ENCODE measurements at places on chromosomes 3 and 15.

- DNase-seq, result no peak
Observed at GRCh38 chr3:32856355-32856889, 38.6 kb downstream of the TRIM71 start.

GRCh38 chr3:194990454-194991337 is 280.3 kb downstream of the XXYLT1 start:
- DNase-seq, result no peak

DNA sequence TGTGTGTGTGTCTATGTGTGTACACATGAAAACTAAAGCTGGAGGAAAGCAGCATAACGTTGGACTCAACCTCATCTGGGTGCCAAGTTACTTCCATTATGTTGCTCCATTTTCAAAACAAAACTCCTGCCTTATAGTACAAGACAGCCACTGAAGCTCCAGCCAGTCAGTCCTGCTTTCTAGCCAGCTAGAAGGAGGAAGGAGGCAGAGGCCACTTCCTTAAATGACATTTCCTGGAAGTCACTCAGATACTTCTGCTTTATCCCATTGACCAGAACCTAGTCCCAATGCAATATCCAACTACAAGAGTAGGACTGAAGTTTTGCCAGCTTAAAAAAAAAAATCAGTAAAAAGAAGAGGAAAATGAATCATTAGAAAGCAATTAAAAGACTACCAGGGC is 31.7 kb downstream of the CADPS start:
- no peak for DNase-seq

GRCh38 chr15:57376696-57377477 is 582 bp downstream of the CGNL1 start:
- no peak for DNase-seq

GRCh38 chr15:100786901-100787566 is 92.6 kb upstream of the ALDH1A3 start:
- no peak for DNase-seq

- no peak for DNase-seq
Observed at GRCh38 chr3:53255423-53255774, 423 bp downstream of the TKT start.

DNA sequence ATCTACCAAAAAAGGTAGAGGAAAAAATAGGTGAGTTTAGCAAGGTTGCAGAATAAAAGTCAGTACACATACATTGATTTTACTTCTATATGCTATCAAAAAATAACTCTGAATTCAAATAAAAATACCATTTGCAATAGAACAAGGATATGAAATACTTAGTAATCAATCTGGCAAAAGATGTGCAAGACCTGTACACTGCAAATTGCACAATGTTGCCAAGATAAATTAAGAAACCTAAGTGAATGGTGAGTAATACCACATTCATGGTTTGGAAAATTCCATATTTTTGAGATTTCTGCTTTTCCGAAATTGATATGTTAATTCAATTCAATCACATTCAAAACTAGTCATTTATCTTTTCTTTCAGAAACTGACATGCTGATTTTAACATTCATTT is 464.8 kb downstream of the EPHA3 start:
- DNase-seq, result no peak

DNA sequence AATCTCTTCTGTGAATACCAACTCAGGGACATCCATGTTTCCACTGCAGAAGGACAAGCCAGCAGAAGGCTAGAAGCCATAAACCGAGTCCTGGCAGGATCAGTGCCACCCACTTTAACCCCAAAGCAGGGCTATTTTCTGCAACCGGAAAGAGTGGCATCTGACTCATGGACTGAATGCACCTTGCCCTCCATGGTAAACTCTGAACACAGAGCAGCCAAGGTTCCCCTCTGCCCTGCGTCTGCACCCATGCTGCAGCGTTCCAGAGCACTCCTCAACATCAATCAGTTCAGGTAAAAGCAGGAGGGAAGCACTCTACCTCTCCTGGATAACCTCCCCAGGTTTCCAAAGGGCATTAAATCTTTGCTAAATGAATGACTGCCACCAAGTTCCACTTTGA is 801 bp upstream of the NGRN start:
- no peak for DNase-seq

DNA sequence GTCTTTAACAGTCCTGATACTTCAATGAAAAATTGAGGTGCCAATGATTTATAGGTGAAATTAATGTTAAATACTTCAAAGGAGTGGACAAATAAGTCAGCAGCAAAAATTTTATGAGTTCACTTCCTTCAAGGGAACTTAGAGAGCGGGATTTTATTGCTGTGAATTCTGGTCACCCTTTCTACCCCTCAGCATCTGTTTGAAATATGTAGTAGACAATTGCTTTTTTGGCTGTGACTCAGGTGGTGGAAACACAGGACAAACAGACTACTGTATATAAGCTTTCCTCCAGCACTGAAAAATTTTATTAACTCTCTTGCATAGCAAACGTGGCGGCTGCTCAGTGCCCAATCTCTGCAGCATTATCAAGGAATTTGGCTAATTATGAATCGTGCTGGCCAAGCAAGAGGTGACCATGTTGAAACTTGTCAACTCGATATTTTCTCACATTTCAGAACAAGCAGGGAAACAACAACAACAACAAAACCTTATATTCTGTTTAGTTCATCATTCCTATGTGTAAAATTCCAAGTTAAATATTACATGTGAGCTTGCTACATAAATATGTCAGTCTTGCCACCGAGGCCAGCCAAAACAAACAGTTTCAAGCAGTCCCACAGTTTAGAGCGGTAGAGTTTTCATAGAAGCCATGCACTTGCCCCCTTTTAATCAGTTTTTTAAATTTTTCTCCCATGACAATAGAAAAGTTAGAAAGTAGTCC is 420.2 kb downstream of the FOXP1 start:
- DNase-seq, result no peak

DNA sequence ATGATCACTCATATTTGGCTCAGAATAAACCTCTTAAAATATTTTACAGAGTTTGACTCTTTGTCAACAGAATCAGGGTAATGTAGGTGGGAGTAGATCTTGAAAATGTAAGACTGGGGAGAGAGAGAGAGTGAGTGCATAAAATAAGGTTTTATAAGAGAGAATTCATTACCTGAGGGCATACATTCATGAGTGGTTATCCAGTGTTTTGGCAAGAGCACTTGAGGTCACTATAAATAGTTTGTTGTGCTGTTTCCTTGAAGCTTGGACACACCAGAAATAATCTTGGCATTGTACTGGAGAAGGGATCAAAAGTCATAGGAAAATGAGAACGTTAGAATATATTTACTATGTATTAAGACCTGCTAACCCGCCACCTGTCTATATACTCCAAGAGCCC is 33.4 kb downstream of the SLC28A2 start:
- DNase-seq, result no peak

GRCh38 chr3:48156163-48156562 is 32.1 kb downstream of the CDC25A start:
- DNase-seq, result no peak

GRCh38 chr3:17901893-17902292 is 159.5 kb upstream of the TBC1D5 start:
- no peak for DNase-seq

GRCh38 chr3:41041462-41041861 is 157.8 kb upstream of the CTNNB1 start:
- DNase-seq, result no peak

DNA sequence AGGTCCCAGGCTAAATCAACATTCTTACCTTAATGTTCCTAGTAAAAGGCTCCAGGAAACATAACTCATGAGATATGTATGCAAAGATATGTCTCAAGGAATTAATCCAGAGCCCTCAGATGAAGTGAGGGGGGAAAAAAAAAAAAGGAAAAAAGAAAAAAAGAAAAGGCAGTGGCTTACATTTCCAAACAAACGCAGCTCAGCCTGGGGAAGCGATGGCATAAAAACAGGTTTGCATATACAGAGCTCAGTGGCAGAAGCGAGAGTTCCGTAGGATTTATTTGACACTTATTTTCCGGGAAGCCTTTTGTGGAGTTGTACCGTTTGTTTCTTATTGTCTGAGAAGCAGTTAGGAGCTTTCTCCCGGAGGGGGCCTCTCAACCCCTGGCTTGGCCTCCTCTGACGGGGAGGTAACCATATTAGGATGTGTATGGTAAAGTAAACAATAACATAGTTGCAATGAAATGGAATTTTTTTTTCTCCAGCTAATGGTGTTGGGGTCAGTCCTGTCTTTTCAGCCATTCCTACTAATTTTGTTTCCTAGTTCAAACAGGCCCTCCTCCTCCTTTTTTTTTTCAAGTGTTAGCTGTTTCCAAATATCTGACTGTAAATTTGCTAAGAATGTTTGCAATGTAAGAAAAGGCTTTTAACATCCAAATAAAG is 338.6 kb downstream of the FOXP1 start:
- DNase-seq, result no peak

DNA sequence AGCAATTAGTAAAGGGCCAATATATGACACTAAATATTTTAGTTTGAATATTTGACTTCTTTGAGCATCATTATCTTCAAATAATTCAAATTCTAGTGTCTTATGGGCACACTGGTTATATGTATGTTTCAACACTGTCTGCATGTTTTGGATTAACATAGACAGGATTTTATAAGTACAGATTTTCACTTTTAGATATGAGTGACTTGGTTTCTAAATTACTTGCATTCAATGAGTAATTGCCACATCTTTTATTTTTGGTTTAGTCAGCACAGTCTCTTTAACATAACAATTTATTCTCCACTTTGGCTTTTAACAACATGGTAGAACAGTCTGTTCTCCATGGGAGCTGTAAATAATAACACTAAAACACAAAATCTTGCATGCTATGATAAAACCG is 674.8 kb downstream of the TBL1XR1 start:
- no peak for DNase-seq

- DNase-seq, result no peak
Observed at GRCh38 chr3:138937690-138938055, 9.3 kb downstream of the FOXL2 start.

- no peak for DNase-seq
Observed at GRCh38 chr3:133469140-133469731, 69.4 kb downstream of the BFSP2 start.

DNA sequence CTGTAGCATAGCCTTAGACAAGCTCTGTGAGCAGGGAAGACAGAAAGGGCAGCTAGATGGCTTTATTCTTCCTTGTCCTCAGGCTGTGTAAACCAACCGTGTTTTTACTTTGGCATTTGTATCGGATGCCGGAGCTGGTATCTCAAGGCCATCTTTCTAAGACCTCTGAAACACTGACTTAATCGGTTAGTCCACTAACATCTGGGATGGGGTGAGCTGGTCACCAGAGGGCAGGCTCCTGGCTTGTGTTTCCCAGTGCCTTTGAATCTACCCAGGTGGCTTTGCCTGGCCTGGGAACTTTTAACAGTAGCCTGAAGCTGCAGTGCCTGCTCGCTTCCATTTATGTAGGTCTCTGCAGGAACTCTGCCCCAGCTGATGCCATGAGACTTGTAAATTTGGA is 252.7 kb downstream of the NR1D2 start:
- no peak for DNase-seq

DNA sequence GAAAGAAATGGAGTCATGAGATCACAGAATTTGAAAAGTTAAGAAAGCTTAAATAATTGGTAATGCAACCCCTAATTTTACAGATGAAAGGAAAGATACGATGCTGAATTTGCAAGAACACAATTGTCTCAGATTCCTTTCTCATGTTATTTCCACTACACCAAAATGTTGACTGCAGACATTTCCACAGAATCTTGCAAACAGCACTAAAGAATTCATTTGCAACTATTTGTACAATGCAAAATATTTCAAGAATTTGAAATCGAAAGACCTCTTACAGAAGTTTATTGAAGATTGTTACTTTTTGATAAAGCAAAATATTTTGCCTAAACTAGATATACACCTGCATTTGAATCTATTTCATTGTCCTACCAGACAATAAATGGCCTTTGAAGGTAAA is 194.1 kb upstream of the KCNMB2 start:
- no peak for DNase-seq

DNA sequence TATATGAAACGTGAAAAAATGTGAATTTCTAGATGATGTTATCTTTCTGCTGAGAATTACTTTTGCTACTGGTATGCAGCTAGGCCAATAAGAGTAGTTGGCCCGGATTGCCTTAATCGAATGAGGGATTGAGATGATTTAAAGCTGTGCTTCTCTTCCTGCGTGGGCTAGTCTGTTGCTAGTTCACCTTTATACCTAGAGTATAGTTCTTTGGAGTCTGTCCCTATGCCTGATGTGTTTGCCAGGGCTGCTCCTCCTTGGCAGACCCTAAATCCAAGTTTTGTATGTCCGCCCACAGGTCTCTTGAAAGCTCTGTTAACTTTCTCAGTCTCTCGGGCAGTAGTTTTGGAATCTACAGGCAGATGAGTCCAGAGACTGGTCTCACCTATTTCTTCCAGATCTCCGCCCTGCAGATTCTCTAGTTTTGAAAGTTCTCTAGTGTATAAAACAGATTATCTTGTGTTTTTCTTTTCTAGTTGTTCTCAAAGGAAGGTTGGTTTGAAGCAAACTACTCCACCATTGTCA is 64.9 kb downstream of the MEF2A start:
- DNase-seq, result no peak

- DNase-seq, result no peak
Observed at GRCh38 chr15:56725386-56725785, 7.9 kb downstream of the ZNF280D start.

DNA sequence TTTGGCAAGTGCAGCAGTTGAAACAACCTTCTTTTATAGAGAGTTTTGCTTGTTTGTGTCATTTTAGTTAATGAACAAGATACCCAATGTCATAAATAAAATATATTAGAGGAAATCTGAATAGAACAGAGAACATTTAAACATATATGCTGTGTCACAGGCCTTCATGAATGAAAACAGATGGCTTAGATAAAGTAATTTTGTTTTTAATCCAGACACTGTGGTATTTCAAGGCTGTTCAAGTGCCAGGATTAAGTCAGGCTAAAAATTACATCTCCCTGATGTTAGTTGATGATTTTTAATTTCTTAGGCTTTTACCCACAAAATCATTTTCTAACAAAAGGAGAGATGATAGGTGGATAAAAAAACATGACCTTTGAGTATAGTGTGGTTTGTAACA is 4.9 kb upstream of the ACKR4 start:
- DNase-seq, result no peak

GRCh38 chr3:143605233-143605950 is 242.9 kb downstream of the SLC9A9 start:
- no peak for DNase-seq

- DNase-seq, result no peak
Observed at GRCh38 chr3:76652524-76652923, 387.4 kb upstream of the ROBO2 start.

- DNase-seq, result no peak
Observed at GRCh38 chr3:101680466-101680865, 3.5 kb upstream of the ZBTB11 start.

- no peak for DNase-seq
Observed at GRCh38 chr15:80015156-80015555, 44.2 kb upstream of the BCL2A1 start.

GRCh38 chr3:55675478-55675877 is 188.4 kb upstream of the WNT5A start:
- DNase-seq, result no peak
